ENCODE measurements at places on chromosomes 3 and 15.

DNA sequence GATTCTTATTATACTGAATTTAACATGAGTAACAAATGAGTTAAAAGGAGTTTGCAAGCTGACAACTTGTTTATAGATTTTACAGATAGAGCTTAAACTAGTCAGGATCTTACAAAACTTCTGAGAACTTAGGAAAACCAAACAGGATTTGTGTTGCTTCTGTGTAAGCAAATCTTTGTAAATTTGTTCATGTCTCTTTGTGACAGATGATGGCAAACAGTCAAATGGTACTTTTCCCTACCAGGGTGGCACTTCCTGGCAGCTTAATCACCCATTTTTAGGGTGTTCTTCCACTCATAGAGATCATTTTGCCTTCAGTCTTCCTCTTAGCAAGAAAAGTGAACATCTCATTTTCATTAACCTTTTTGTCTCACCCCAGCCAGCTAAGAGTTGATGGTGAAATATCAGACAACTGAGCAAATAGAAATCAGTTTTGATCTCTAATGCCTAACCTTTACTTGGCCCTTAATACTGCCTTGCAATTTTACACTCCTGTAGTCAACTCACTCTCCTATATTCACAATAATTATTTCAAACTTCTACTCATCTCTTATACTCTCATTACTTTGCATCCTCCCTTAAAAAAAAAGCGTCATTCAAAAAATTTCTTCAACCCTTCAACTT, 23.7 kb upstream of the NECTIN3 start:
- DNase-seq: no peak

DNA sequence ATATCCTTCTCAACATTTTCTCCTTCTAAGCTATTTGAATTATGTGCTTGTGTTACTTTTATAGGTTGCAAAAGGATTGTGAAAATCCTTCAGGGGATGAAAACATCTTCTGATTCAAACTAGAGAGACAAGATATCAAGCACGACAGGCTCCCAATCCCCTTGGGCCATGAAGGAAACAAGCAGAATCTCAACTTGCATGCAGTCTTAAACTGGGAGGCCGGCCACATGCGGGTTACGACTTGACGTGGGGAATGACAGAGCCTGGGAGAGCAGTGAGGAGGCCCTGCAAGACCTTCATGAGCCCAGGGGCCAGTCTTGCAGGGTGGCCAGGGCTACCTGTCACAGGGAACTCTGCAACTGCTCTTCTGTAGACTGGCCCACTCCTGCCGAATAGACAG, 94.4 kb downstream of the SCN11A start:
- DNase-seq: no peak

DNA sequence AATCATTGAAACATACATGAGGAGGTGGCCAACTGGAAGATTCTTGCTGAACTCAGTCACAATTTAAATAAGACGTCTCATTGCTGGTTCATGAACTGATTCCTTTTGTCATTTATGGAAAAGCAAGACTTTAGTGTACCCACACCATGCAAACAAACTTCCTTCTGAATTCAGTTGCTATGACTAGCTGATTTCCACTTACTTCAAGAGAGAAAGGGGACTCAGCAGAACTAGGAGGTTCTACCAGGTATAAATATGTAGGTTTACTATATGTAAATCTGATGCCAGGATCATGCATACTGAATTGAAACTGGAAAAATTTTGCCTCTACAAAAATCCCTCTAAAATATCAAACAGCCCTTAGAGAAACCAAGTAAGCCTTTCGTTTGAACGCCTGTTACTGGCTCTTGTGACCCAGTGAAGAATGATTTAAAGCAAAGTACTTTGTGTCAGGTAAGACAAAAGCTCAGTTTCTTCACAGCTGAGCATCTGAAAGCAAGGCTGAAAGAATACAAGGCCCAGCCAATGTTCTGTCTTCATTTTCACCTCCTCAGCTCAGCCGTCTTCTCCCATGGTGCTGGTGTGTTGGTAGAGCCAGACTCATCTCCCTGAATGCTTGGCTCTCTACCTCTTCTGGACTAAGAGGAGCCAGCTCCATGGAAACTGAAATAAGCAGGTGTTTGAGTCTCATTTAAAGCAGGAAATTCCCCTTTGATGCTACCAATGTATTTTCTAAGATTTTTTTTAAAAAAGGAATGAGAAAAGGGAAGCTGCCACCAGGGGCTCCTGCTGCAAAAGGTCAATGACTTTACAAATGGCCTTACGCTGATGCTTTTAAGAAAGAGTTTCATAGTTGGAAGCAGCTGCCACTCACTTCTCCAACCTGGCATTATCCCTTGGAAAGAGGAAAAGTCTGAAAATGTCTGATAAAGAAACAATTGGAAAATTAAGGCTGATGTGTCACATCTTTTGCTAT, 301.6 kb downstream of the EFHB start:
- DNase-seq: no peak

DNA sequence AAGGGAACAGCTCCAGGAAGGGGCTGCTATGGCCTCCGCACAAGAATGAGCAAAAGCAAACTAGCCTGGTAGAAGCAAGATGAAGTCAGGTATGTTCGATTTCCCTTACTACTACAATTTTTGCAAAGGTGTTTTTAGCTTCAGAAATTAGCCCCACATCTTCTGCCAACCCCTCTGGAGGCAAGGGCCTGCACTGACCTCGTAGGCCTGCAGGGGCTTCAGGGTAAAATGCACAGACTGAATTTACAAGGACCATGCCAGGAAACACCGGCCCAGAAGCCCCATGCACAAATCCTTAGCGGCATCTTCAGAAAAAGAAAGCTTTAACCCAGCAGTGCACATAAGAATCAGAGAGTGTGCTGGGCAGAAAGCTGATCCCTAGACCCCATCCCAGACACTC, 53.0 kb downstream of the SLC6A1 start:
- DNase-seq: no peak

- DNase-seq: peak; percentile 34
Observed at GRCh38 chr15:77461486-77461885, 40.8 kb downstream of the HMG20A start.

- no peak for DNase-seq
Observed at GRCh38 chr15:59406446-59406845, 31.5 kb upstream of the FAM81A start.

GRCh38 chr3:138829886-138830510, 4.7 kb downstream of the PIK3CB start:
- DNase-seq: no peak

GRCh38 chr3:165459924-165460835, 264.0 kb upstream of the SLITRK3 start:
- DNase-seq: no peak

- no peak for DNase-seq
Observed at GRCh38 chr15:85767785-85768529, 26.8 kb downstream of the KLHL25 start.

DNA sequence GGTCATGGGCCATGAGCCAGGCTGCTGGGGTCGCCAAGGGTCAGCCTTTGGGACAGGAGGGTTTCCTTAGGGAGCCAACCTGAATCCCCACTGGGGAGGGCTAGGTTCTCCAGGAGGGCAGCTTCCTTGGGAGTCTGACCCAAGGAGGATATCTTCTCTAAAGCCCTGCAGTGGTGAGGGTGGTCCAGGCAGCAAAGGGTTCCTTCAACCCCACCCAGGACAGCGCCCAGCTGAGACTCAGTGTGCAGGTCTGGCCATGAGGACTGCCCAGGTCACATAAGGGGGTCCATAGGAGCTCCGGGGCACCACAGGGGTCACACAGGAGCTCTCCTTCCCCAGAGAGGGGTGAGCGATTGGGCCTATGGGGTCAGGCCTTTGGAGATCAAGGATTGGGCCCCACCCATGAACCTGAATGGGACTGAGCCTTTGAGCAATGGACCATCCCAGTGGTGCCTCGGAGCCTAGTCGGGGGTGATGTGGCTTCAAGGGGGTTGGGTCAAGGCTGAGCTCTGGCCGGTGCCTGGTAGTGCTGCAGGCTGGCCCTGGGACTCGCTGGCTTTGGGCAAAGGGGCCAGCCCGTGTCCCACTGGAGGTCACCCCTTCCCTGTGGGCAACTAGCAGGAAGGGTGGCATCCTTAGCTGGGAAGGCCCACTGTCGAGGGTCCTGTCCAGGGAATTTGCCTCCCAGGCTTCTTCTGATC, 216.5 kb downstream of the SNRPN start:
- DNase-seq: no peak

- peak; percentile 37 for DNase-seq
Observed at GRCh38 chr3:12343047-12343501, 54.2 kb downstream of the PPARG start.

DNA sequence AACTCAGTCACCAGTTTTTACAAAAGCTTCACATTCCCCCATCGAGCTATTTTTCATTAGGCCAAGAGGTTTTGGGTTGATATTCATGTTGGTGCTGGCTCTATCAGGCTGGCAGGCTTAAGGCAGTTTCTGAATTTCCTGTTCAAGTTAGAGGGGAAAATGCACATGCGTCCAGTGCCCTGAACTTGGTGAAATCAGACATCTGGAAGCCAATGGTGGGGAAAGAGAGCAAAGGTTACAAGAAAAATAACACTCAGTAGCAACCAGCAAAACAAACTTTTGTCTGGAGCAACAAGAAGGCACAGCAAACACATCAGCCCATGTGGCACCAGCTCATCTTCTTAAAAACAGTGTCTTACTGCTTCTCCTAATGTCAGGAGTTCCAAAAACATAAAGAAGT, 155.6 kb upstream of the TSC22D2 start:
- peak; percentile 31 for DNase-seq

GRCh38 chr3:153165261-153165681, 3.2 kb downstream of the RAP2B start:
- DNase-seq: no peak

- peak; percentile 60 for DNase-seq
Observed at GRCh38 chr3:134430174-134430573, 55.6 kb downstream of the ANAPC13 start.

DNA sequence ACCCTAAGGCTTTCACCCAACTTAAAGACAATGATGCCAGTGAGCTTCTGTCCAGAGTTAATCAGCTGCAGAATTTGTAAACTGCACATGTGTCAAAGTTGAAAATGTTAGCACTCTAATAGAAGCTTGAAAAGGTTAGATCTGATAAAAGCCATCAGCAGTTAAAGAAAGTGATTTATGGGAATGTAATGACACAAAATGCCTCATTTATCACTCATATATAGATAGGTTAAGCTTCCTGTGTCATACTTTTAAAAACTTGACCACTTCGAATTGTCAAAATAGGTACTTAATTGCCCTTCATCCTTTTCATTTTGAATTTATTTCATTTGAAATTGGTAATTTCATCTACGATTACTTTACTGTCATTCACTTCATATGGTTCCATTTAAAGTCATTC, 151.6 kb downstream of the CDIN1 start:
- DNase-seq: no peak

- no peak for DNase-seq
Observed at GRCh38 chr3:14208977-14209394, 30.4 kb downstream of the LSM3 start.

DNA sequence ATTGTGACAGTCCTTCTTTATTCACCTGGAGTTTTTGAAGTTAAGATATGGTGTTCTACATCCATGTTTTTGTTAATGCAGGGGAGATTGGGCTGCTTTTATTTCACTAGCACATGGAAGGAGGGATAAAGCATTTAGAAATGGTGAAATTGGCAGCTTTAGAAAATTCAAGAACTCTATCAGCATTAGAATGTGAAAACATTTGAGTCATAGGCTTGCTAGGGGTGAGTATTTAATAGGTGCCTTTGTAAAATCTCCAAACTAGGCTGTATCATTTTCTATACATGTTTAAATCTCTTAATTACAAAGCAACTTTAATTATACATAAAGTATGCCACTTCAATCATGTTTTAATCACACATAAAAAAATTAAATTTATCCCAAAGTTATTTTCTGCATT, 12.9 kb downstream of the NLGN1 start:
- peak; percentile 23 for DNase-seq

DNA sequence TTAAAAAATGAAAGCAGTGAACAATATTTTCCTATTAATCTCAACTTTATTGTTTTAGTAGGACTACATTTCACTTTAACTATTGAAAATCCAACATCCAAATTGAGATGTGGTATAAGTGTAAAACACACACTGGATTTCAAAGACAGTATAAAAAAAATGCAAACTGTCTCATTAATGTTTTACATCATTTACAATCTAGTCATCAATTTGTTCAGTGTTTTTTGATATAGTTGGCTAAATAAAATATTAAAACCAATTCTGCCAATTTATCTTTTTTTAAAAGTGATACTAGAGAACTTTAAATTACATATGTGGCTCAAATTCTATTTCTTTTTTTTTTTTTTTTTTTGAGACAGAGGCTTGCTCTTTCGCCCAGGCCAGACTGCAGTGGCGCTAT, 95.1 kb downstream of the NPTN start:
- DNase-seq: no peak

DNA sequence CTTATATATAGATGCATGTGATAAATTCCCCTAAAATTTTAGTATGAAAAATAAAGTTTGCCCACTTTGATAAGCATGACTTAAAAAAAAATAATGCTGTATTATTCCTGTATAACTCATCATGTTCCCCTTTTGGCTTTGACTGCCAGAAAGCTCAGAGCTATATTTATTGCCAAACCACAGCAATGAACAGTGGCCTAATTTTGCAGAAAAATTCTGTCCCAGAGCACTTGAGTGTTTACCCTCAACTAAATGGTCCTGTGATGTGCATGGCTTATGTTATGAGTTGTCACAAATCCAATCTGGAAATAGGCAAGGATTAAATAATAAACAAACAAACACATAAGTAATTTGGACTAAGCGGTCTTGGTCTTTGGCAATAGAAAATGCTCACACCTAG, 276.7 kb downstream of the SLC9A9 start:
- DNase-seq: peak; percentile 73

- DNase-seq: no peak
Observed at GRCh38 chr3:13367728-13368127, 52.4 kb downstream of the NUP210 start.

- peak; percentile 42 for DNase-seq
Observed at GRCh38 chr3:29655015-29655747, 374.3 kb downstream of the RBMS3 start.

Data from astrocyte of the hippocampus (primary cell).